ENCODE measurements at places on chromosomes 13 and 19. TPM values are rescaled to one million over a fixed set of nuclear protein-coding genes. Genes with fewer than 3 reads are reported as not detected.

DNA sequence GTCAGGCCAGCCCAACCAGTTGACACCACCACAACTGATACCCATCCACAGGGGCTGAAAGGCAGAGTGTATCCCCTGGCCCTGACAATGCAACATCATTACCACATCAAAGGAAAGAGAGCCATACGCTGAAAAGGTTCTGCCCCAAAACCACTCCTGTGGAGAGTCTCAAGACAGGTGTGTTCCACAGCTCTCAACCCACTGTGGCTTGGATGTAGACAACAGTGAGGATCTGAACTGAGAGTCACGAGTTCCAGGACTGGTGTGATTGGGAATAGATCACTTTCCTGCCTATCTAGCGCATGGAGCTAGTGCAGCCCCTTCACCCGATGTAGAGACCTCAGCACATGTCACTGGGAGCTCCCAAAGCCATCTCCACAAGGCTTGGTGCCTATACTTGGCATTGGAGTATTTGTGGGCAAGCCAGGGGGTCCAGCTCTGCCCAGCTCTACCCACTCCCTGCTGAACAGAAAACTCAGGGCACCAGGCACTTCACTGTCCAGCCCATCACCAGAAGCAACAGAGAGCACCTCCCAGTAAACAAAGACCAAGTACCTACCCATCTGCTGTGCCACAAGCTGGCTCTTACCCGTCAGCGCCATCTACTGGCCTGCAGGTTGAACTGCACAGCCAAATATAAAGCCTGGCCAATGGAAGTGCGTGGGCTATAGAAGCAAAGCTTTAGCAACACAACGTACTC, 579.5 kb downstream of the UQCRFS1 start:
- peak; percentile 77 for DNase-seq

DNA sequence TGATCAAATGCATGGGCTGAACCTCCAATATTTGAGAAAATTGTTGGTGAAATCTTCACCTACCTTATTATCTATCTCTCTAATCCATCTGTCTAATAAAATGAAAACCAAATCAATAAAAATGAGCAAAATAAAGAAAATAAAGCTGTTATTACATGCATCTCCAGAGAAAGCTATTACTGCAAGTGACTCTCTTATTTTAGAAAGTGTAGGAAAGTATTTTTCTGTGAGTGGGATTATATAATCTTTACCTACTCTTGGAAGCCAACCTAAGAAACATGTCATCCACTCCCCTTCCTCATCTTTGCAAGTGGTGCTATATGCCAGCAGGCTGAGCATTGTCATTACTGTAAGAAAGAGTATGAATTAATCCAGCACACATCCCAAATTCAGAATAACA, 191.5 kb upstream of the RFC3 start:
- no peak for DNase-seq

The SYCN gene
- total RNA-seq, result not detected

The NCCRP1 gene
- not detected for total RNA-seq

The ITGBL1 gene
- 0.65 TPM for total RNA-seq

All from Daoy (cell line).